ENCODE measurements at places on chromosomes 7 and 10.

- DNase-seq: no peak
Measured at GRCh38 chr7:68279827-68280400, 1283.3 kb downstream of the TYW1 start.

- DNase-seq: peak; percentile 18
Measured at GRCh38 chr10:132209130-132209529, 22.4 kb downstream of the DPYSL4 start.

GRCh38 chr7:289209-289755 is 688 bp upstream of the FOXL3 start:
- no peak for DNase-seq

DNA sequence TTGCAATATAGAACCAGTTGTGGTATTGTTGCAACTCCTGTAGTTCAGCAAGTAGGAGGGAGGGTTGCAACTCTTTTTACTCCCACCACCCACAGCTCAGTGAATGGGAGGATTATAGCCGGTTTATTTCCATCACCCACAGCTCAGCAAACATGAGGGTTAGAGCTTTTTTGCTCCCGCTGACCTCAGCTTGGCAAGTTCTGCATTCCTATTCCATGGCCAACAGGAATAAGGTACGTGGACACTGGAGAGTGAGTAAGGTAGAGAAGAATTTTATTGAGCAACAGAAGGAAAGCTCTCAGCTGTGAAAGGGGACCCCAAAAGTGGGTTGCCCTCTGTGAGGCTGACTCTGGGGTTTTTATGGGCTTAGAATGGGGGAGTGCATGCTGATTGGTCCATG is 167.1 kb upstream of the SMIM30 start:
- DNase-seq: peak; percentile 9

DNA sequence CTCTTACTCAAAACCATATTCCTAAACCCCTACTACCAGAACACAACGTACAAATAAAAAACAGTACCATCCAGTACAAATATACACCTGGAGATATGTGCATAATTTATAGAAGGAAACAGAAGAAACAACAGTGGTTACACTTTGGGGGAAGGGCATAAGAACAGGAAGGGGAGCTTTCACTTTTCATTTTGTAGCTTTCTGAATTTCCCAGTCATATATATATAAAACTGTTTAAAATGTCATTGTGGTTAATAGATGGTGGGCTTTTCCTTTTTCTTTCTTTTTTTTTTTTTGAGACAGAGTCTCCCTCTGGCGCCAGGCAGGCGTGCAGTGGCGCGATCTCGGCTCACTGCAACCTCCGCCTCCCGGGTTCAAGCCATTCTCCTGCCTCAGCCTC is 47.2 kb downstream of the MALSU1 start:
- DNase-seq: no peak

GRCh38 chr10:120052964-120053702 is 160.6 kb downstream of the SEC23IP start:
- no peak for DNase-seq

GRCh38 chr7:51033727-51034520 is 251.2 kb upstream of the GRB10 start:
- no peak for DNase-seq

- no peak for DNase-seq
Measured at GRCh38 chr10:97780841-97781617, 9.2 kb upstream of the SFRP5 start.

DNA sequence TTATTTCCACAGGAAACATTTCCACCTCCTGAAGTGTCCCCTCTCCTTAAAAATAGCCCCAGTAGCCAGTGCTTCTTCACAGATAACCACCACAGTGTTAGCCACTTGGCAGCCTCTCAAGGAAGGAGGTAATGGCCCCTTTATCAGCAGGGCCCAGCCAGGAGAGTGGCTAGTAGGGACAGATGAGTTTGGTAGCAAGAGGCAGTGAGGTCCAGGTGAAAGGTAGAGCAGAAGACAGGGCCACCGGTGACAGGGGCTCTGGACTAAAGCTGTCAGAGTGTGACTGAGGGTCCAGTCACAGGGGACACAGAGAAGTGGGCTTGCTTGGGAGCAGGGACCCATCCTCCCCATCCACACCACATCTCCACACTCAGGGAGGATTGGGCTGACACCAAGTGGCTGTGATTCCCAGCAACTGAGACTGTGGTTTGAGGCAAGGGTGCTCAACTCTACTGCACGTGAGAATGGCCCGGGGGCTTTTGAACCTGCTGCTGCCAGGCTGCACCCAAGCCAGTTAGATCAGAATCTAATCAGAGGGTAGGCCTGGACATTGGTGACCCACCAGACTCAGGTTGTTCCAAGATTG is 52.2 kb downstream of the C10orf120 start:
- DNase-seq: no peak

DNA sequence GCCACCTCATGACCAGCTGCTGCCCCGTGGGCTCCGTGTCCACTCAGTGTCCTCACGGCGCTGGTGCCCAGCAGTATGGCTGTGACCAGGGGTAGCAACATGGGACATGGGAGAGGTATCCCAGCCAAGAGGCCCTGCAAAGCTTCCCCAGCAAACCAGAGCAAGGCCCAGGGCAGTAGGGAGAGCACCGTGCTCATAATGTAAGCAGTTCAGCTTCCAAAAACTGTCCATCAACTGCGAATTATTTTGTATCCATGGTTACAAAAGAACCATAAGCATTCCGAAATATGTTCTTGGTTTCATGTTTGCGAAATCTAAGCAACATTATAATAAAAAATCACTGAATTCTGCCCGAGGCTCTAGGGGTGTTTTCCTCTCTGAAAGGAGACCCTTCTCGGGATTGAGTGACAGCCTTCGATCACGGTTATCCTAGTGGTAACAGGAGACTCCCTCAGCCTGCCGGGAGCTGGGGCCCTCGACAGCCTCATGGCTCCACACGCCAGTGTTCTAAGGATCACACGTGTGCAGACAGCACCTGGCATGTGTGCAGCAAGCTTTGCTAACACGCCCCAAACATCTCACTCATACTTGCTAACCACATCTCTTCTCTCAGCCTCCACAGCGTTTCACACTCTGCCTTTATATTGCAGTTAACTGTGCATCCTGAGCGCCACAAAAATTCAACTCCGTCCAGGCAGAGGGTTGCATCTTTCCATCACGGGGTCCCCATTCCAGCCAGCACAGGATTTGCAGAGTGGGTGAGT is 117.6 kb downstream of the DIP2C start:
- no peak for DNase-seq

DNA sequence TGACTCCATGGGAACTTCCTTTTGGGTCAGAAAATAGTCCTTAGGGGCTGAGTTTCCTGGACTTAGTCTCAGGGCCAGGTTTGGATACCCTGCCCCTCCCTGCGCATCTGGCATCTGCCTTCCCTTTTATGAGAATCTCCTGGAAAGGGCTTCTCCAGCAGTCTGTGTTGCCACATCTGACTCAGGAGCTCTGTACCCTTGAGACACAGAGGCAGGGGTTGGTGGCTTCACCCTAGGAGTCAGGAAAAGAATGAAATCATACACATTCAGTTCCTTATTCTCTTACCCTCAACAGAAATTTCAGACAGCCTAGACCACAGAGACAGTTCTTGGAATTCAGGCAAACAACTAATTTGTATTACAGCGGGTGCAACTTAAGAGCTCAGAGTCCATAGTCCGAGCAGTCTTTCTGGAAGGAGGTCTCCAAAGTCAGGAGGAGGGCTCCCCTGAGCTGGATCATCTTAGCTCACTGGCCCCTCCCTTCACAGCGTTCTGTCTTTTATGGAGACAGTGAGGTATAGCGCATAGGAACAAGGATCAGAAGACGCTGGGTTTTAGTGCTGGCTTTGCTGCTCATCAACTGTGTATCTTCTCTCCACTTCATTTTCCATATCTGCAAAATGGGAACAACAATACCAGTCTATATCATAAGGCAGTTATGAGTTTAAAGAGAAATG is 3.0 kb upstream of the PLAU start:
- DNase-seq: peak; percentile 70

DNA sequence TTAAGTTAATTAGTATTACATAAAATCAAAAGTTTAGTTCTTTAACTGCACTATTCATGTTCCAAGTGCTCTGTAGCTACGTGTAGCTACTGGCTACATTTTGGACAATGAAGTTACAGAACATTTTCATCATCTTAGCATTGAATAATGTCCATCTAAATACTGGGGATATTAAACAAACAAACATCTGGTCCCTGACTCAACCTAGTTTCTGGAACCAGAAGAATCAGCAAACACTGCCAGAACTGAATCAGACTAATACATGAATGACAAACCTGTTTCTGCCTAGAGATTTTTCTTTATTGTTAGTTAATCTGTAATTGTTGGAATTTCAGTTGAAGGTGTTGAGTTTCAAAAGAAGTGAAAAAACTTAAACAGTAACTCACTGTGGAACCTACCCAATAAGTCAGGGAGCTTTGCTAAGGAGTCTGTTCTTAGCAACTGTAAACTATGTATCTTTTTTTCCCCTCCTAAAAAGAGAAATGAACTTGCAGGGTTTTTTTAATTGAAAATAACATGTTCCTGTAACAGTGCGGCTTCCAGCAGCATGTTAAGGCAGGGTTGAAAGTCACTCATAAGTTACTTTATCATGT is 58.3 kb downstream of the CDK13 start:
- DNase-seq: peak; percentile 79

GRCh38 chr10:70232859-70233108 is 445 bp downstream of the PPA1 start:
- DNase-seq: no peak

GRCh38 chr7:139500770-139501138 is 17.3 kb upstream of the KLRG2 start:
- DNase-seq: no peak

GRCh38 chr10:3622845-3623621 is 162.0 kb downstream of the KLF6 start:
- peak; percentile 53 for DNase-seq

- DNase-seq: peak; percentile 58
Measured at GRCh38 chr10:47253651-47254375, 46.2 kb upstream of the GDF10 start.

DNA sequence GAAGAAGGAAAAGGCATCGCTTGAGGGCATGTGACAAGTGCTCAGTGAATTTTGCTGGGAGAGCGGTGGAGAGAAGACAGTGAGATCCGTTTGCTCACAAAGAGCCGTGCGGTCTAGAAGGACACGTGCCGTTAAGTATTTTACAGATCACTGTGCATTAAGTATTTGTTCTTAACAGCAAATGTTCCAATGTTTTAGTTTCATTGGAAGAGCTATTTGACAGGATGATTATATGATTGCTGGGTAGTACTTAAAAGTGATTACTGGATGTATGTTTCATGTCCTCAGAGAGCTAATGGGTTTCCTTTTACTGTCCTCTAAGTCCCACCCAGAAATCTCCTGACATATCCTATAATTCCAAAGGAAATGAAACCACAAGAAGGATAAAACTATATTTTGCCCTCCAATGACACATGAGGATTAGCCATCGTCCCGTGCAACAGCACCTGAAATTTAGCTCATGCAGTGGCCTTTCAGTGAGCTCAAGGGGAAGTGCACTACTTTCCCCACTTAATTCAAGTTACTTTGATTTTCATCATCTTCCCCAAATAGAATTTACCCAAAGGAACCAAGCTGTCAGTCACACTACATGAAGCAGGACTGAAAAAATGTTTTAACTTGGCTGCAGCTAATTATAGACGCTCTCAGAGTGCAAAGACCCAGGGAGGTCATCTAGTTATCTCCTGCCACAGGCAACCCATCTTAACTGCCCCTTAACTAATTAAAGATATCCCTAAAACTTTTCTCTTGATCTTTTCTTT is 80.3 kb downstream of the KLF6 start:
- no peak for DNase-seq

DNA sequence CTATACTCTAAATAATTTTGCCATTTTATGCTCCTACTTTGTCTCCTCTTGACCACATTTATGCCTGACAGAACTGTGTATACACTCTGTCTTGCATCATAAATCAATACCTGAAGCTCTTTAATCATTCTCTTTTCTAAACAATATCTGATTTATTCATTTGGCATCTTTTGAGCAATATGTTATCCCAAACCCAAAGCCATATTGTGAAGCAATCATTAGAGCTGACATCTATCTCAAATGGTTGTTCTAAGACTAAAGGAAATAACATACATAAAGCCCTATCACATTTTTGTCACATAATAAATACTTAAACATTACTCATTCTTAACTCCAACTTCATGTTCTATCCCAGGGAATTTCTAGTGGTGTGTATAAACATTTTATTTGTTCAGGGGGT is 717.6 kb downstream of the SORCS1 start:
- no peak for DNase-seq

DNA sequence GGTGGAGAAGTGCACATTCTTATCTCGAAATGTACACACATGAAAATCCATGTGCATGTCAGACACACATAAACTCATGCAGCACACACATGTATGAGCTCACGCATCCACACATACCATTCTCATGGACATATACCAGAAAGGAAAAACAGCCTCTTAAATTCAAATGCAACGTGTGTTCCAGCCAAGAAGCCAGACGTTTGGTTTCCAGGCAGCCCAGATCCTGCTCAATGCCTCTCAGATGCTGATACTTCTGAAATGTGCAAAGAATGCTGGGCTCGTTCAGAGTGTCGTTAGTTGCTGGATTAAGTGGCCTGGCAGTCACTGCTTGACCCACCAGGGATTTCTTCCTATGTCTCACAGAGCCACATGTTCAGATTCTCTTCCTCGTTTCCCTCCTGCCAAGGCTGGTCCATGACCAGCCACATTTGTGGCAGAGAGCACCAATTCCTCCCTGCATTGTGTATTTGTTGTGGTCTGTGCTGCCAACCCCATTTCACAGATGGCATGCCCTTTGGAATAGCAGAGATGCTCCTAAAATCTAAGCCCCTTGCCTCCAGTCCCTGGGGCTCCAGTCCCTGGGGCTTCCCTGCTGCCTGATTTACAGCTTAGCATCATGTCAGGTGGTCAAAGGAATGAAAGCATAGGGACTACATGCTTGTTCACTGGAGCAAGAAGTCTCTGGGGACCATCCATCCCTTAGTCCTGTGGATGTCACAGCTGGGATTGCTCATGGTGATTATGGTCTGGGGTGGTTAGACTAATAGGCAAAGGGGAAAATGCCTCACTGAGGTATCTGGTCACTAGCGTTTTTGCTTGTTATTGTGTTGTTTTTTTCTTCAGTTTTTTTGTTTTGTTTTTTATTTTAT is 426.6 kb downstream of the PLXNA4 start:
- no peak for DNase-seq

DNA sequence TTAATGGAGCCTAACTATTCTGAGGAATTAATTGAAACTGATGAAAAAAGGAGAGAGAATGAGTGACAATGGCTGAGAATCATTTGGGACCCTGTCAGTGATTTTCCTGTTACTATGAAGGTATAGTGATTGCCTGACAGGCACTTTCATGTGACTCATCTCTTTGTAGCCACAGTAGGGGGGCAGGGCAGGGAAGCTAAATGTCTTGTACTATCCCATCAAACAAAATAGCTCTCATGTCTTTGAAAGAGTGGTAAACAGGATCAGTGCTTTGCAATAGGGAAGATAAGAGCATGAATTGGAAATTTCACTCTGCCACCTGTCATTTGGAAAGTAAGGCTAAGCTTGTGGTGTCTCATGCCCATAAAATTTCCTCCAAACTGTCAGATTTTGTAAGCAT is 94.5 kb upstream of the GSDME start:
- no peak for DNase-seq

GRCh38 chr7:2019461-2019710 is 213.4 kb downstream of the MAD1L1 start:
- DNase-seq: no peak

- DNase-seq: no peak
Measured at GRCh38 chr10:100502926-100503494, 16.7 kb downstream of the SEC31B start.

Data from astrocyte (in vitro differentiated cells and primary cell).